ENCODE measurements at places on chromosomes 6 and 20.

- DNase-seq: no peak
Observed at GRCh38 chr6:13794184-13794583, 20.2 kb downstream of the MCUR1 start.

GRCh38 chr6:167957626-167958025, 39.8 kb upstream of the KIF25 start:
- DNase-seq: no peak

DNA sequence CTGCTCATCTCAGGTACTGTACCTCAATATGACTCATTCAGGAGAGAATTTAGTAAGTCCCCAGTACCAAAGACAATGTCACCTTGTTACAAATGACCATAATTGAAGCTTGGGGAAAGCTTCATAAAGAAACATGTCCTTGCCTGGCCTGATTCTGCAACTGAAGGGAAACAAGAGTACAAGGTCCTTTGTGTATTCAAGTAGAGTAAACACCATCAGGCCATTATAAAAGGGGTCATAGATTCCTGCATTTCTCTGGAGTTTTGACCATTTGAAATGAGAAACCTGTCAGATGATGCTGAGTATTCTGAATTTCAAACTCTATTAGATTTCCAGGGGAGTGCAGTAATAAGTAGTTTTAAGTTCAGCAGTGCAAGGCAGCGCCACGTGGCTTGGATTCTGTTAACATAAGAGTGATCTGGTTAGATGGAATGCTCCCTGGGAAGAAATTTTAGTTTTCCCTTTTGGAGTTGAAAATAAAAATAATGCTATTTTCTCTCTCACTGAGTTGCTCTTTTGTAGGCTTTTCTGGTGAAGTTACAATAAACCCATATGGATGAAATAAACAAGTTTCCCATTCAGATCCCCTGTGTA, 1054.3 kb downstream of the EPHA7 start:
- no peak for DNase-seq

- DNase-seq: no peak
Observed at GRCh38 chr20:5195655-5196054, 68.8 kb downstream of the CDS2 start.

DNA sequence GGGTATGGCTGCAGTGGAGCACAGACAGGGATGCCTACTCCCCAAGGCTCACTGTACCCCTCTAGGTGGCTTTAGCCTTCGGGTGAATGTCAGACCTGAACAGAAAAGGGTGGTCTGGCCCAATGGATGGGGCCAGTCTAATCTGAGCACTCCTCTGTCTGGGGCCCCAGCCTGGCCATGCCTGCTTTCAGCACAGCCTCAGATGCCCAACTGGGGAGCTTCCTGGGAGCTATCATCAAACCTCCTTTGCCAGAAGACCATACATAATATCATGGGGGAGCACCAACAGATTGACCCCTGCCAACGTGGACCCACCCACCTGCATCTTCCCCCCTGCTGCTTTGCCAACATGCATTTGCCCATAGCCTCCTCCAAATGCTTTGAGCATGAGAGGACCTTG, 454.1 kb upstream of the KHDRBS2 start:
- no peak for DNase-seq

GRCh38 chr20:21052686-21053001, 53.5 kb downstream of the LINC00237 start:
- no peak for DNase-seq

DNA sequence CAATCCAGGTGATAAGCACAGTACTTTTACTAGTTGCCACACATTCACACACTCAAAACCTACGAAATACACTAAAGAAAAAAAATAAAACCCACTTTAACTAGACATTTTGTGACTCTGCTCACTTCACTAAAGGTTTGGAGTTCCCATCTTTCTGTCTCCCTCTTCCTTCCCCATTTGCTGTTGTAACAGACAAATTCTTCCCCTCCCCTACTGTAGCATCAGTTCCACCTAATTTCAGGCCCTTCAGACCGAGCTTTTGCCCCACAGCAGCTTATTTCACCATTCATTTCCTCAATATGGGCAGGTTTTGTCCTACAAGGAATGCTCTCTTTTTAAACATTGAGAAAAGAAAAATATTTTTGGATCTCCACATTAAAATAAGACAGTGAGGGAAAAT, 31.3 kb upstream of the MRAP2 start:
- DNase-seq: no peak

GRCh38 chr20:36040571-36040970, 72.2 kb downstream of the CNBD2 start:
- no peak for DNase-seq

GRCh38 chr6:150627585-150628025, 27.9 kb downstream of the PLEKHG1 start:
- DNase-seq: no peak

- DNase-seq: no peak
Observed at GRCh38 chr20:1508574-1508973, 17.4 kb upstream of the SIRPB2 start.

- DNase-seq: peak; percentile 23
Observed at GRCh38 chr20:55472704-55473103, 532.6 kb downstream of the CBLN4 start.
